SW 1271 (cell line): ENCODE measurements at places on chromosomes 13 and 19.

DNA sequence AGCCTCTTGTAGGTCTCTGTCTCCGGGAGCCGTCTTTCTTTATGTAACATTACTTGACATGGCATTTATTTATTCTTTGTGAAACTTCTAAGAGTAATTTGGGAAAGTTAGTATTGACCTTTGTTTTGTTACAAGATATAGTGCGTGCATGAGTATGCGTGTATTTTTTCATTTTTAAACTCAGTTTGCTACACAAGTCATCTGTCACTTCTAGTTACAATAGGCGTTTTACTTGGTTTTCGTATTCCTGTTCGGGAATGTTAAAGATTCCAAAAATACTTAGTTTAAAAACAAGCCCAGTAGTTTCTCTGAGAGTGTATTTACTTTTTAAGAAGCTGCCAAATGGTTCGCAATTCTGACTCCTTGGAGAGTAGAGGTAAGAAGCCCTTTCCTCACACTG, 3.2 kb downstream of the PDS5B start:
- no peak for DNase-seq

- no peak for DNase-seq
Measured at GRCh38 chr19:48810151-48810550, 678 bp downstream of the BCAT2 start.

DNA sequence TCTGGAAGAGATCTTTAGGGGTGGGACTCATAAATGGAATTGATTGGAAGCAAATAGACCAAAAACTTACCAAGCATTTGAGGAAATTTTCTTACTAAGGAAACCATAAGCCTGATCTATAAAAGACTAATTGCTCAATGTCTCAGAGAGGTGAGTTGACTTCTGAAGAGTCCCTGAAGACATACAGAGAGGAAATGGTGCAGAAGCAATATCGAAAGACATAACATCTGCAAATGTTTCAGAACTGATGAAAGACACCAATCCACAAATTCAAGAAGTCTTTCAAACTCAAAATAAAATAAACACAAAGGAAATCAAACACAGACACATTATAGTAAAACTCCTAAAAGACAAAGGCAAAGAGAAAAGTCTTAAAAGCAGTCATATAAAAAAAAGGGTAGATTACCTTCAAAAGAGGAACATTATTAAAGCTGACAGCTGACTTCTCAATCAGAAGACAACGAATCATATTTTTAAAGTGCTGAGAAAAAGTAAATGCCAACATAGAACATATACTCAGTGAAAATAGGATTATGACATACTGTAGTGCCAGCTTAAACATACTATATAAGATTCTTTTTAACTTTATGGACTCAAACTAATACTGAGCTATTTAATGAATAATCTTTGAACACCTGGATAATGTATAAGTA, 45.4 kb upstream of the CALM3 start:
- no peak for DNase-seq

- DNase-seq = no peak
Measured at GRCh38 chr13:40502236-40502635, 164.2 kb downstream of the FOXO1 start.

DNA sequence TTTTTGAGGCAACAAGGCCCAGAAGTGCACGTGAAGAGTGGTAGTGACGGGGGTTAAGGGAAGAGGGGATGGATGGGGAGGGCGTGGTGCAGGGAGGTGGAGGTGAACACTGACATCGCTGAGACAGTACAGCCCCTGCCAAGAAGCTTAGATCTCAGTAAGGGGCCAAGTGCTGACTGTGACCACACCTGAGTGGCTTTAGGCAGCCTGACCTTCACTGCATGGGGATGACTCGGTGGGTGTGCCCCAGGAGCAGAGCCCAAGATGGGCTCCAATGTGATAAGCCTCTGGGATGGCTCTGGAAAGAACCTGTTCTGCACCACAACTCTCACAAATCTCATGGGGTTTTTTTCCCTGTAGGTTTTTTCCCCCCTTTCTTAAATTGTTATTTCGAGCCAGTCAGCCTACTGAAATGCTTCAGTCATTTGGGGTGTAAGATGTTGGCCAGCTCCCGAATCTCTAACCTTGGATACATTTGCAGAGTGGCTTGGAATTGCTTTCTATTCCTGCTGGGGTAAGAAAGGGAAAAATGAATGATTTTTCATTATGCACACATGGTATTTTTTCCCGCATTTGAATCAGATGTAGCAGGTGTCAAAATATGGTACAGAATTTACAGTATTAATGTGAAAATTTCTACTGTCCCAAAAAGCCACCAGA, 165.0 kb downstream of the TM9SF2 start:
- no peak for DNase-seq

DNA sequence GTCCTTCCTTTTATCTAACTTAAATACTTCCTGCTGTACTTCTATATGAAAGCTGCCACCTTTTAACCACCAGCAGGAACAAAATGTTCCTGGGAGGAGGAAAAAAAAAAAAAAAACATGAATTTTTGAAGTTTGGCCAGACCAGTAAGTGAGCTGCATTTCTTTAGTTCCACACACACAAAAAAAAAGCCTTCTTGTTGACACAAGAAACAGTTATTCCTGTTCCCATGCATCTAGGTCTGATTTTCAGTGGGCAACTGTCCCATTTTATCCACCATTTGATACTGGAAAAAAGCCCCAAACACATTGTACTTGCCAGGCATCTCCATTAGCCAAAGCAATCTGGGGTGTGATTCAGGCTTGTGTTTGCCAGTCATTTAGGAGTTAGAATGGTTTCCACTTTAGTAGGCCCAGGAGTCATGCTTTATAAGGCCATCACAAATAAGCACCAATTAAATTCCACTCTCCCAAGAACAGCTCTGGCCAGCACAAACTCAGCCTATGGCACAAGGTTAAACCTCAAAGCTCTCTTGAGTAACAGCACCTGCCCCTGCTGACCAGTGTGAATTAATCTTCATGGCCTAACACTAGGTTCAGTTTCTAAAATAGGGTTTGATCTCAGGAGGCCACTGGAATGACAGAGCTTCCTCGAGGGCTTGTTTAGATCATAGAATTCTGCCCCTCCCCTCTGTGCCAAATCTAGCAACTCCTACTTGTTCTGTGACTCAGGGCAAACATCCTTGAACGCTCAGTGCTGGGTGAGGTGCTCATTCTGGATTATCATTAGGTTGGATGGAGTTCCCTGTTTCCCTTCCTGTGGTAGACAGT, 67.1 kb downstream of the NUFIP1 start:
- peak; percentile 33 for DNase-seq

DNA sequence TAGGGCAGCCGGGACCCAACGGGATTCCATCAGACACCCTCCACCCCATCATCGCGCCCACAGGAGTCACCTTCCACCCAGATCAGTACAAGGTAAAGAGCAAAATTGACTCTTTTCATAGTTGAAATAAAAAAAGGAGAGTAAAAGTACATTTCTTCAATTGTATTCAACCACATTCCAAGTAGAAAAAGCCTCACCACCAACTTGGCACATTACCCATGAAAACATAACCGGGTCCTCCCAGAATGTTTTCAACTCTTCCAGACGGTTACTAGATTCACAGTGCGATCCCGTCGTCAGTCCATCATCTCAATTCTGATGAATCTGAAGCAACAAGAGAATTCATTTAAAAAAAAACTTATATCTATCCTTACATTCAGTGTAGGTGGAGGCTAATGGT, 125.2 kb downstream of the RAB20 start:
- DNase-seq = no peak

DNA sequence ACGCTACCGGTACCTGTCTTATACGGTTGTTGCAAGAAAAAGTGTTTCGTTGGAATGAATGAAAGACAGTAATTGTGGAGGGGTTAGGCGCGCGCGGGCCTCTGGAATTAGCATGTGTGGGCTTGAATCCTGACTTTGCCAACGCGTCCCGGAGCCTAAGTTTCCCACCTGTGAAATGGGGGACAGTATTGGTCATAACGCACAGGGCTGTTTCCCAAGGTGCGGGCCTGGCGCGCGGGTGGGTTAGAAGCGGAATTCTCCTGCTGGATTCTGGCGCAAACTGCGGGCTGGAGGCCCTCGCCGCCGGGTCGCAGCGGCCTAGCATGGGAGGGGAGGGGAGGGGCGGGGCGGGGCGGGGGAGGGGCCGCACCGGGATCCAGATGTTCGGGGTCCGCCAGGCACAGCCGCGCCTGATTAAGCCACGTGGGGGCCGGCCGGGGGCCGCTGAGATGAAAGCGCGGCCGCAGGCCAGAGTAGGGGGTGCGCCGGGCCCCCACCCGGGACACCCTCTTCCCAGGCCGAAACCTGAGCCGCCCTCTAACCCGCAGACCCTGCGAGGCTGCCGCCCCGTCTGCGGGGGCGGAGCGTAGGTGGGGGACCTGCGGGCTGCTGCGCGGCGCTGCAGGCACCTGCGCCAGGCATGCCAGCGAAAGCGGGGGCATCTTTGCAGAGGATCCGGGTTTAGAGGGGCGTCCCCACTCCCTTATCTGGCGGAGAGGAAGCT, 1.2 kb upstream of the TMEM59L start:
- DNase-seq = no peak
